ENCODE measurements at places on chromosomes 16 and 17. TPM values are rescaled to one million over a fixed set of nuclear protein-coding genes. Genes with fewer than 3 reads are reported as not detected.

Gene CANT1
- 39.2 TPM for total RNA-seq

Gene ABCA6
- total RNA-seq, result not detected

GRCh38 chr16:76976101-76976500, 214.9 kb upstream of the MON1B start:
- no peak for DNase-seq

DNA sequence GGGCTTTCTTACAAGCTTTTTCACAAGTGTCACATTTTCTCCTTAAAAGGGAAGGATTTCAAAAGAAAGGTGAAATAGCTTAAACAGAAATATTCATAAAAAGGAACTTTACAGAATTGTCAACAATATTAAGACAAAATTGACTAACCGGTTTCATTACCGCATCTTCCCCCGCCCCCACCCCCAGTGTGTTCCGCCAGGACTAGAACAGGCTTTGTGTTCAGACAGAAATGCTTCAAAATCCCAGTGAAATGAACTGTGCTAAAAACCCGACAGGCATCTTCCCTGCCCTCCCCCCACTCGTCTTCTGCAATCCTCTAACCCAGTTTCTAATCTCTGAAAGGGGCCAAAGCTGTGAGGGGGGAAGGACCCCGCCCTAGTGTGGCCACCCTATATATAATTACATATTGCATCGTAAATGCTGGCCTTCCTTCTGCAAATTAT, 990 bp upstream of the ROGDI start:
- no peak for DNase-seq

Gene CHST4
- not detected for total RNA-seq

DNA sequence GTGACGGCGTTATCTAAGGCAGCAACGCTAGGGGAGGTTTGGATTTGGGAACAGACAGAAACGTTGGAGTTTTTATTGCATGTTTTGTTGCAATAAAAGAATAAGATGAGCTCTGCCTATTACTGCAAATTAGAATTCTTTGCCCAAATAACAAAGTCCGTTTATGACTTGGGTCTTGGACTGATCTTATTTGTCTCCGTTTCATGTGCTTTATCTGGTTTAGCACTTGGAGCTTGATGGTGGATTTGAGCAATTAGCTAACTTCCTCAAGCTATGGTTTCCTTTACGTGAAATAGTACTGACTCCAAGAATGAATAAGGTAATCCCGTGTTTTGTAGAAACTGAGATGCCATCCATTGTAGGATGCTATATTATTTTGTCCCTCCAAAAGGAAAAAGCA, 233.0 kb upstream of the IRX5 start:
- no peak for DNase-seq

DNA sequence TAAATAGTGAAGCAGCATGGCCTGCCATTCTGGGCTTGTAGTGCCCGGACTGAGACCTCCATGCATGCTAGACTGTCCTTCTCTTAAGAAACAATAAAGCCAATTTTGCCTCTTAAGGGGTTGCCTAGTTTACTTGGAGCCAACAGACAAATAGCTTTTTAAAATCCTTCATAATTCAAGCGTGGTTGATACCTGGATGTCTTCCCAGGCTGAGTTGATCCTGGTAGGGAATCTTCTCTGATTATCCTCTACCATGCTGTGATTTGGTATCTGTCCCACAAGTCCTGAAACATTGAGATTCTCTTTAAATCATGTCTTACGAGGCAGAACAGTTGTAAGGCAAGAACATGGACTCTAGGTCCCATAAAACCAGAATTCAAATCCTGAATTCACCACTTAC, 359.6 kb upstream of the CCL2 start:
- DNase-seq, result no peak

Gene SEPTIN12
- total RNA-seq, result not detected

DNA sequence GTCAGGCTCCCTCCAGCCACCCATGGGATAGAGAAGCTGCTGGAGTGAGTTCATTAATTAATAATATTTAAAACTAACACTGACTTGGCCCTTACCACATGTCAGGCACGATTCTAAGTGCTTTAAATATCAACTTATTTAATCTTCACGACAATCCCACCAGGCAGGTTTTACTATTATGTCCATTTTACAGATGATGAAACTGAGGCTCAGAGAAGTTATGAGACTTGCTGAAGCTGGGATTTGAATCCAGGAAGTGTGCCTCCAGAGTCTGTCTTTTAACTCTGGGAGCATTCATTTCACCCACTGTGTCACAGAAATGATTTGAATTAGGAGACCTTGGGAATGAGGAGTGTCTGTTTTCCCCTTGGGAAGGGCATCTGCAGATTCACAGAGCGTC, 8.8 kb downstream of the SPNS3 start:
- DNase-seq, result no peak

DNA sequence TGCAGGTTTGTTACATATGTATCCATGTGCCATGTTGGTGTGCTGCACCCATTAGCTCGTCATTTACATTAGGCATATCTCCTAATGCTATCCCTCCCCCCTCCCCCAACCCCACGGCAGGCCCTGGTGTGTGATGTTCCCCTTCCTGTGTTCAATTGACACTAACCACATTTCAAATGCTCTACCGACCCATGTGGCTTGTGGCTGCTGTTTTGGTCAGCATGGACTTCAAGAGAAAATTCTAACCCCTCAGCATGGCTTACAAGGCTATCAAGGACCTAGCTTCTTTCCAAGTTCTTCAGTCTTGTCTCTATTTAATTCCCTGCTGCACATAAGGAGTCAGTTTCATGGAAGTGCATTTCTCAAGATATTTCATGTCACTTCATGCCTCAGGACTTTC, 52.9 kb downstream of the MMD start:
- no peak for DNase-seq

GRCh38 chr17:69535016-69535570, 120.6 kb downstream of the MAP2K6 start:
- DNase-seq, result no peak

Gene NTN3
- total RNA-seq, result not detected

DNA sequence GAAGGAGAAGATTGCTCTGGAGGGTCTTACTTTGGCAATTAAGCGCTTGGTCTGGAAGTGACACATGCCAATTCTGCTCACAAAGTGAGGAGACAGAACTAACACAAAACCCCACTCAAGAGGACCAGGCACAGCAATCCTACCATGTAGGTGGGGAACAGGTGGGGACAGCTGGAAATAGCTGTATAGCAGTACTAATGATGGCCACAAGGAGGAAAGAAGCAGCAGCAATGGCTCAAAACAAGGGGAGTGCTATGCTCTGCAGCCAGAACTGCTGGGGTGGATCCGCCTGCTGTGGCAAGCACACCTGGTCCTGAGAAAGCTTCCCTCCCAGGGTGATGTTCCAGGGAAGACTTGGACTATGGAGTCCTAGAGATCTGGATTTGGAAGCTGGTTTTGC, 17.0 kb upstream of the TMEM132E start:
- no peak for DNase-seq

DNA sequence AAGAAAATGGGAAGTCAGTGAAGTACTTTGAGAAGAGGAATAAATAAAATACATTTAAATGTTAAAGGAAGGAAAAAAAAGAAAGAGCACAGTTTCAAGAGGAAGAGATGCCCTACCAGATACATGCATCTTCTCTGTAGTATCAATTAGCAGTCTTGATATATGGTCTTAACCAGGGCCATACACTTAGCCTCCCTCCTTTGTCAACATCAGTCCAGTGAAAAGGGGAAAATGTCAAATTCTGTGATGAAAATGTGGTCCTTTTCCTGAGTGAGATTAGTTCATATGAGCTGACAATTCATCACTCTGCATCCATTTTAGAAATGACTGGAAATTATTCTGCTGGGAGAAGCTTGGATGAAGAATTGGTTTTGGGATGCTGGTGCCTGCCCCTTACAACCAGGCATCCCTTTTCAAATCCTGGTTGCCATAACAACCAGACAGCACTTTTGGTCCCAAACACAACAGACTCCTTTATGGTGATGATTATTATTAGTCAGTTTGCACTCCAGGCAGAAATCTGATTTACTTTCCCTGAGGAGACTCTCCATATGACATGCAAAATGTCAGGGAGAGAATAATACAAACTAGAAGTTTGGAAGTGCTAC, 933.6 kb upstream of the CDH8 start:
- no peak for DNase-seq

Gene CA7
- not detected for total RNA-seq

All from RPMI7951 (cell line).